ENCODE measurements at places on chromosomes 6 and 20. TPM values are rescaled to one million over a fixed set of nuclear protein-coding genes. Genes with fewer than 3 reads are reported as not detected.
A peak's percentile ranks its signal among the peaks of the same experiment; 100 is the strongest.

TP53TG5 gene
- total RNA-seq, result not detected

PACSIN1 gene
- 6.2 TPM for total RNA-seq

FRMD1 gene
- 1.0 TPM for total RNA-seq

SLC9A8 gene
- 7.0 TPM for total RNA-seq

SLC4A11 gene
- 12.1 TPM for total RNA-seq

BPIFB2 gene
- total RNA-seq, result not detected

KIF16B gene
- 11.1 TPM for total RNA-seq

FOXF2 gene
- not detected for total RNA-seq

OPN5 gene
- total RNA-seq, result not detected

KDM1B gene
- 9.0 TPM for total RNA-seq

RUNX2 gene
- 1.7 TPM for total RNA-seq

GRCh38 chr6:42745083-42745639 is 742 bp downstream of the TBCC start:
- peak; percentile 45 for DNase-seq

GRCh38 chr6:36625158-36625919 is 31.2 kb downstream of the SRSF3 start:
- DNase-seq, result no peak

DNA sequence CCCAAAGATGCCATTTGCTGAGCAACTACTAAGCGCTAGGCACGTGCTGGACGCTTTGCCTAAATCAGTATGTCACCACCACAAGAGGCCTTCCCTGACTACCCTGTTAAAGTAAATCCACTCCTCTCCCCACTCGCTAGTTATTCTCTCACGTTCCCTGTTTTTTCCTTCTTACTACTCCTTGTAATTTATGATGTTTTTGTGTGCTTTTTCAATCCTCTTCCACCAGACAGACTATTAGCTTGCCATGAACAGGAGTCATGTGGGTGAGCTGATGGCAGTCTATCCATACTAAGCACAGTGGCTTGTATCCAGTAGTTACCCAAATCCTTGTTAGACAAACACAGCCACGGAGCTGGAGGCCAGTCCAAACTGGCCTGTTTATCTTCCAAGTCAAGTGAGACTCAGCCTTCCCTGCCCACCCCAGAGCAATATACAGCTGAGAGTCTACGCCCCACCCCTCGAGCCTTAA is 41.2 kb downstream of the C6orf132 start:
- DNase-seq, result no peak

DNA sequence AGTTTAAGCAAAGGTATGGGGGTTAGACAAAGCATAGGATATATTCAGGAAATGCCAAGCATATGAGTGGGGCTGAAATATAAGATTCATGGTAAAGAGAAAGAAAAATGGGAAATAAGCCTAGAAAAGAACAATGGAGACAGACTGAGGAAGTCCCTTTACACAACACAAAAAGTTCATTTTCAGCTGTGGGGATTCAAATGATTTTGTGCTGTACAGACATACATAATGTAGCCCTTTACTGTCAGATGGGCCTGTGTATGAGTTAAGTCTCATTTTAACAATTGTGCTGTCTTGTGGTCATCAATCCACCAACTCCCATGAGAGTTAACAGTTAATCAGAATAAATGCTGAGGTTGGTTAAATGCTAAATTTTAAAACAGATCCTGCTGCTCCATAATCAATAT is 37.2 kb downstream of the REV3L start:
- DNase-seq, result no peak

GRCh38 chr6:122956376-122956775 is 39.7 kb upstream of the CLVS2 start:
- peak; percentile 13 for DNase-seq

GRCh38 chr6:113645576-113645970 is 211.6 kb upstream of the MARCKS start:
- DNase-seq, result no peak

DNA sequence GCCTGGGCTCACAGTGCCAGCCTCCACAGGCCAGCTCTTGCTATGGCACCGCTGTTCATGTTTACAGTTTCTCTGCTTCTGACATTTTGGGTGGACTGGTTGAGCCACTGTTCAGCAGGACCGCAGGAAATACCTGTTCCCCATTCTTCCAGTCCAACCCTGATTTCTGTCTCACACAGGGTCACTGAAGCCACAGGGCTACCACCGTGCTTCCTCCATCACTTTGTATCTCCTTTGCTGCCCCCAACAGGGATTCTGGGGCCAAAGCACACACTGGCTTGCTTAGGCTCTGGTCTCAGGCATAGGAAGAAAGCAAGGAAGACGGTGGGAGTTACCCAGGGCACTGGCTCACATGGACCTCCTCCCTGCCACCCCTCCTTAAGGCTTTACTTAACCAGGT is 164.5 kb downstream of the UNC5CL start:
- DNase-seq, result peak; percentile 69

DNA sequence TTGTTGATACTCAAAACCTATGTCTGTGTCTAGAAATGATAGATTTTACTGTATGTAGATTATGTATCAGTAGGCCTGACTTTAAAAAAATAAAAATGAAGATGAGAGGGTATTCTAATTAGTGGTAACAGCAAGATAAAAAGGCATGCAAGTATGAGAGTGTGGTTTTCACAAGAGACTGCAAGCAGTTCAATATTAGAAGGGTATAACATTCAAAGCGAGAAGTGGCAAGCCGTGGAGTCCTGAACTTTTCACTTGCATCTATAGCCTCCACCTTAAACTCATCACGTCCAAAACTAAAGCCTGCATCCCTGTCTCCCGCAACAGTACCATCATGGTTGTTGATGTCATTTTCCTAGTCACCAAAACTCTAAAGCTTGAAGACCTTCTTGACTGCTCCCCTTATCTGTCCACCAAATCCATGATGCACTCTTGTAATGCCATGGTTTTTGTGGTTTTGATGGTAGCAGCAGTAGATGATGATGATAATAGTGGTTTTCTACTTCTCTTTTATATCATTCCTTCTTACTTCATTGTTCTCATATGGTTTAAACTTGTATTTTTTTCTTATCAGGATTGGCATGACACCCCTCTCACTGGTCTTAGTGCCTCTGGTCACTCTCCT is 9.2 kb upstream of the CGA start:
- no peak for DNase-seq

DNA sequence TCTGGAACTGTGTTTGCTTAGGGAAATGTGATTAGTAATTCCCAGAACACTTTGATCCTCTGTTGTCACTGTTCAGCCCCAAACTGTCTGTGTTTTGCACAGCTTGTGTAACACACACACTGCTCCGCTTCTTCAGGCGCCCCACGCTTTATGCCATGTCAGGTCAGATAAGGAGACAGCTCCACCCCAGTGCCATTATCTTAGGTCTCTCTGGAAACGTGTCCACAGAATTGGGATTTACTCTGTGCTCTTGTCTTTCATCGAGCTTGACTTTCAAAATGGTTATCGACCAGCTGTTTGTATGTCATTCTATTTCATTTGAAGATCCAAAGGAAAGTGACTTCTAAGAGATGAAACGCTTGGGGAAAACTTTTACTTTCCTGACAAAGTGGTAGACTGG is 106.4 kb upstream of the SSTR4 start:
- no peak for DNase-seq

GRCh38 chr20:22384978-22385377 is 199.4 kb downstream of the FOXA2 start:
- DNase-seq, result no peak

GRCh38 chr6:33279971-33280511 is 3.1 kb downstream of the B3GALT4 start:
- peak; percentile 85 for DNase-seq

GRCh38 chr20:21315138-21315537 is 12.0 kb downstream of the XRN2 start:
- DNase-seq, result no peak

GRCh38 chr6:41489120-41489851 is 56.9 kb upstream of the FOXP4 start:
- DNase-seq, result no peak

GRCh38 chr6:35810971-35811698 is 6.0 kb downstream of the LHFPL5 start:
- no peak for DNase-seq

GRCh38 chr20:59416916-59417315 is 116.5 kb downstream of the EDN3 start:
- no peak for DNase-seq

DNA sequence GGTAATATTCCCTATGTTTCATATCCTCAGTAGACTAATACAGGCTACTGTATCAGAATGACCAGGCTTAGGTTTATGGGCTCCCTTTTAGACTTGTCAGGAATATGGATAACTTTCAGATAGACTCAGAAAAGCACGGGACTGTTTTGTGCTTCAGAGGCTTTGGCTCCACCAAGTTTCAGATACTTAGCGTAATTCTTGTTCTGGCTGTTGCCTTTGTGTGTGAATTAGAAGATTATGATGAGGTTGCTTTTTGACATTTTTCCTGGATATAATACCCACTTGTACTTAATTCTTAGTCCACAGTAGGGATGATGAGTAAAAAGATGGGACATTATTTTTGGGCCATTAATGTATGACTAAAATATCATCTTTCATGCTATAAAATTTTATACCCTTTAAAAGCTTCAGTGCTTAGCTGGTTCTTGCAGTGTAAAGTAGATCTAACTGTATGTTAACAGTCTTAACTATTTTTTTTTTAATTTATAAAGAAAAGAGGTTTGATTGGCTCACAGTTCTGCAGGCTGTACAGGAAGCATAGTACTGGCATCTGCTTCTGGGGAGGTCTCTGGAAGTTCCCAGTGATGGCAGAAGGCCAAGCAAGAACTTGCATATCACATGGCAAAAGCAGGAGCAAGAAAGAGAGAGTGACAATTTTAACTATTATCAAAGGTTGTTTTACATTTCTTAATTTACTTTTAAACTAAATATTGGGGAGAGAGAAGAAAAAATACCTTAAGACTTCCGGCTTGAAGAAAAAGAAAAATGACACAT is 120.7 kb downstream of the ZFAND3 start:
- DNase-seq, result no peak

- DNase-seq, result no peak
Observed at GRCh38 chr20:24879875-24880274, 69.2 kb upstream of the CST7 start.

DNA sequence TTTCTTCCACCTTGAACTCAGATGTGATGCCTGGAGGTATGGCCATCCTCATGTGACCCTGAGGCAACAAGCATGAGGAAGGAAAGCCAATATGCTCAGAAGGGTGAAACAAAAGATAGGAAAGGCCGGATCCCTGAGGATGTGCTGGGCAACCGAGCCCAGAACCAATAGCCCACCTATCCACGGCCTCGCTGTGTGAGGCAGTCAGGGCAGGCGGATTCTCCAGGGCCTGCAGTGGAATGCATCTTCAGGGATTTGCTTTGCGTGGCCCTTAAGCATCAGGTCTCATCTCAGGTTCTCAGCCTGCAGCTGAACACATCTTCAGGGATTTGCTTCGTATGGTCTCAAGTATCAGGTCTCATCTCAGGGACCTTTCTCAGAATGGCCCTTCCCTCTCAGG is 139.8 kb downstream of the ANKRD60 start:
- no peak for DNase-seq

DNA sequence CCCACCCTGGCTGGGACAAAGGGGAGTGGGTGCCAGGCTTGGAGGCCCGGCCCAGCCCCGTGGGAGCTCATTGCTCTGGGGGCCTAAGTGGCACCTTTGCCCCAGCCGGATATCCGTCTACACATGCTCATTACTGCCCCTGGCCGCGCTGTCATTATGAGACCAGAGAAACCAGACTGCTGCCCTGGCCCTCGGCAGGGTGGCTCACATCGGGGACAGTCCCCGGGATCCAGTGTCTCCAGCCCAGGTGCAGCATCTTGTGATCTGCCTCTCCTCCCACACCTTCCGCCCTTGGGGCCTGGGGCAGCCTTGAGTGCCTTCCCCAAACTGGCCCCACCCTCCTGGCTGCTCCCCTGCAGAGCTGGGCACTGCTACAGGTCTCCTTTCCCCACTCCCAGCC is 4.9 kb downstream of the SRMS start:
- DNase-seq, result no peak

DNA sequence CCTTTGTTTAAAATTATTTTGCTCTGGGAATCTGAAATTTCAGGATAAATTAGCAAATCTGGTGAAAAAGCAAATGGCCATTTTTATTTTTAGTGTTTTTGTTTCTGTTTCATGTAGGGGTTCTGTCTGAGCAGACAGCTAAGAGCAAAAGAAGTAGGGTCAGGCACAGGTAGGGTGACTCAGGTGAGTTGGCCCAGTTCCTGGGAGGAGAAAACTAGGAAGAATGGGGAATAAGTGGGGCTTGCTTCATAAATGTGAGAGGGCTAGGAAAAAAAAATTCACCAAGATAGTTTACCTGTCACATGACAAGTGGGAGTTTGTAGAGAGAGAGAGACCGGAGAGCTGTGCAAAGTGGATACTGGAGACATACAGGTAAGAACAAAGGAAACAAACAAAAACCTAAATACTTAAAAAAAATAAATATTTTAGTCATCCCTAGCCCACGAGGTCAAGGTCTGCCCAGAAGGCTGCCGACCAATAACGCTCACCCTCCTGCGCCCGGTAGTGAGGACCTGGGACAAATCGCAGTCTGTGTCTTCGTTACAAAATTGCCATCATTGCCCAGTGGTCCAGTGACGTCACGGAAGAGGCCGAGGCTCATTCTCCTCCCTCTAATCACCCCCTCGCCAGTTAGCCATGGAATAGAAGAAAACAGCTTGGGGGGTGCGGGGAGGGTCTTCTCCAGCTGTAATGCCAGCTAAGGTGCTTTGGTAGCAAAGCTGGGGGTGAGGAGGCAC is 2.3 kb downstream of the THBD start:
- no peak for DNase-seq

DNA sequence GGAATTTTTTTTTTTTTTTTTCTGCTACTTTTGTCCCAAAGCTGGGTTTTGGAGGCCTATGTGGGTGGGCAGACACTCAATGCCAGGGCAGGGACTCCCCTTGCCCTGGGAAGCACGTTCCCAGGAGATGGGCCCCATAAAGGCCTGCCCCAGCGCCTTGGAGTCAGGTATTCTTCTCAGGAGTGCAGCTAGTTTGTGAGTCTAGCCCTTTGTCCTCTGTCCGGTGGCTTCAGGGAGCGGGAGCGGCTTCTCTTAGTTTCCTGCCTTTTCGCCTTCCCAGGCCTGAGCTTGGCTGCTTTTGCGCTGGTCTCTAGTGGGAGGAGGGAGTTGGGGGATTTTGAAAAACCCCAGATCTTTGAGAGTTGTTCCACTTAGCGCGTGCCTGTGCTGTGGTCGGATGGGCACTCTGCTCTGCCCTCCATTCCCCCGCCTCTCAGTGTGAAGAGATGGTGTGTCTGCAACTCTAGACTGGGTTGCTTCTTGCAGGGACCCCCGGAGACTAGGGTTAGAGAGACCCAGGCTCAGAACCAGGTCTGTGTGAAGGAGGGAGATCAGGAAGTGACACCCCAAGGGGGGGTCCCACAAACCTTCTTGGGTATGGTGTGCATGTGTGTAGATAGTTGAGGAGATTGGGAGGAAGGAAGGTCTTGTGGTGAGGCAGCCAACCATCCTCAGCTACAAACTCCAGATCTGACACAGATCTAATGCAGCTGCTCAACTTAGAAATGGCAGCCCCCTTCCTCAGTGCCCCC is 1.3 kb downstream of the PLCG1 start:
- DNase-seq, result peak; percentile 37

GRCh38 chr20:38075161-38075998 is 41.8 kb downstream of the RPRD1B start:
- no peak for DNase-seq

- DNase-seq, result no peak
Observed at GRCh38 chr6:47419621-47420020, 58.0 kb upstream of the CD2AP start.

GRCh38 chr20:55582498-55582897 is 422.8 kb downstream of the CBLN4 start:
- DNase-seq, result no peak

All from GM23338 (cell line).